ENCODE measurements at places on chromosomes 6 and 20. TPM values are rescaled to one million over a fixed set of nuclear protein-coding genes. Genes with fewer than 3 reads are reported as not detected.
A peak's percentile ranks its signal among the peaks of the same experiment; 100 is the strongest.

DNA sequence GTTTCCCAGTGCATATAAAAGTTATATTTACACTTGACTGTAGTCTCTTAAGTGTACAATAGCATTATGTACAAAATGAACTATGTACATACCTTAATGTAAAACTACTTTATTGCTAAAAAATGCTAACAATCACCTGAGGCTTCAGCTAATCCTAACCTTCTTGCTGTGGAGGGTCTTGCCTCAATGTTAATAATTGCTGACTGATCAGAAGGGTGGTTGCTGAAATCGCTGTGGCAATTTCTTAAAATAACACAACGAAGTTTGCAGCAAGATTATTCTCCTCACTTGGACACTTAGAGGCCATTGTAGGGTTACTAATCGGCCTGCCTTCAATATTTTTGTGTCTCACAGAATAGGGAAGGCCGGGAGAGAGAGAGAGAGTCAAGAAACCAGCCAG lies 24.7 kb upstream of the MICB start:
- DNase-seq: no peak

GRCh38 chr6:166566026-166567011 lies 20.2 kb downstream of the RAMACL start:
- DNase-seq: no peak

Gene CST5
- polyA plus RNA-seq: not detected

DNA sequence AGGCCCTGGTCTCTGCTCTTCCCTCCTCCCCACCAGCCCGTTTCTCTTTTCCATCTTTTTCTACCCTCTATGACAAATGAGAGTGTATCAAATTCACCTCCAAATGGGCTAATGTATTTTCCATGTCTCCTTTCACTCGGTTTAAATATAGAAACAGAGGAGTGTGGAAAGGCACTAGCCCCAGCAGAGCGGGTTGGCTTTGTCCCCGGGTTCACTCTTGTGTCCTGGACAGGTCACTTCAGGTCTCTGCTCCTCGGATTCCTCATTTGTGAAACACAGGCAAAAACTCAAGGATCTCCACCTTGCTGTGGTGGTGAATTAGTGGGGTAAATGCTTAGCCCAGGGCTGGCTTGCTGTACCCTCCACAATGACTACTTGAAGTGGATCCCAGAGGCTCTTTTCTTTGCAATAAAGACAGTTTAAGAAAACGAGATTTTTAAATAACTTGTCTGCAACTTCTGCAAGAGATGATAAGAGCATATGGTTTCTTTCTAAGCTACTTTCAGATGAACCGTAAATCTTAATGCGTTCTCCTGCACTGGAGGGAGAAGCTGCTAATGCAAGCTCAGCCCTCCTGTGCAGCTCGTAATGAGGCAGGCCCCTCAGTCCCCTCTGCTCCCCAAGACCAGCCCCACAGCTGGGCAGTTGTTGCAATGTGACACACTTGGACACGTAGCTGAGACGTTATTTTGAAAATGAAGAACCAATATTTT lies 292.9 kb downstream of the THBS2 start:
- peak; percentile 9 for DNase-seq

Gene NTSR1
- polyA plus RNA-seq: 0.04 TPM

DNA sequence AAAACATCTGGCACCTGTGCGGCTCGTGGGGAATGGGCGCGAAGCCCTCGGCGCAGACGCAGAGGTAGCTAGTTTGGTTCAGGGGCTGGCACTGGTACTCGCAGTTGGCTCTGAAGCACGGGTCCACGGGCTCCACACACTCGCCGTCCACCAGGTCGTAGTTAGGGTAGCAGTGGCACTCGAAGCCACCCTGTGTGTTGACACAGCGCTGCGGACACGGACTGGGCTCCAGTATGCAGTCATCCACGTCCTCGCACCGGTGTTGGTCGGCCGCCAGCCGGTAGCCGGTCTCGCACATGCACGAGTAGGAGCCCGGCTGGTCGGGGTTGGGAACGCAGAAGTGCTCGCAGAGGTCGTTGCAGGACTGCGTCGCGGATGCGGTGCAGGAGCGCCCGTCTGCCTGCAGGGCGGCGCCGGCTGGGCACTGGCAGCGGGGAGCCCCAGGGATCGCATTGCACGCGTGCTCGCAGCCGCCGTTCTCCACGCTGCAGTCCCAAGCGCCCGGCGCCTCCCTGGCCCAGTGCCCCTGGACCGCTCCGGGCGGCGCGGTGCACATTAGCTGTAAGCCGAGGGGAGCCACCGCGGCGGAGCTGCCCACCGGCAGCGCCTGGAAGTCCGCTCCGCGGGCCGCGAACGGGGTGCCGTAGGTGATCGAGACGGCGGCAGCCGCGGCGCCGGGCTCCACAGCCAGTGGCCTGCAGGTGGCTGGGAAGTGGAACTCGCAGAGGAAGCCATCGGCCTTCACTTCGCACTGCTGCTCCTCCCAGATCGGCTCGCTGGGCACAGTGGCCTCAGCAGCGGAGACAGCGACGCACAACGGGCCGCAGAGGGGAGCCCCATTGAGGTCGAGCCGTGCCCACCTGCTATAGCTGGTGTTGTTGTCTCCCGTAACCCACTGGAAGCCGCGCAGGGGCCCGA lies 930 bp downstream of the THBD start:
- no peak for DNase-seq

GRCh38 chr6:108779536-108780275 lies 68.5 kb upstream of the ARMC2 start:
- DNase-seq: no peak

DNA sequence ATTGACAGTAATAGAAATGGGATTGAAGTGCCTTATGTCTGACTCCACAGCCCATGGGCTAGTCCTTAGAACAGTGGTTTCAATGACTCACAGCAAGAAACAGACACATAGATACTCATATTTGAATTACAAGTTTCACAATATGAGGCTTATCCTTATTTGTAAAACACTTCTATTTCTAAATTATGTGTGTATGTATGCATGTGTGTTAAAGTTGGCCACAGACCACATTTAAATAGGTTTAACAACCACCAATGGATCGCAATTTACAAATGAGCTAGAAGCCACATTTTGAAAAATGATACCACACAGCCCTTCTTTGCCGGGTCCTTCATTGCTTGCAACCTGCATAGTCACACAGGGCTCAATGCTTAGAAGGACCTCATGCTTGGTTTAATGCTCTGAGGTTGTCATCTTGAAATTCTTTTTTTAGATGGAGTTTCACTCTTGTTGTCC lies 157.8 kb upstream of the PREP start:
- no peak for DNase-seq

- DNase-seq: no peak
Measured at GRCh38 chr20:3787324-3788014, 929 bp upstream of the CENPB start.

Data from right lung (tissue), 10 donors.